ENCODE measurements at places on chromosomes 3 and 15.

DNA sequence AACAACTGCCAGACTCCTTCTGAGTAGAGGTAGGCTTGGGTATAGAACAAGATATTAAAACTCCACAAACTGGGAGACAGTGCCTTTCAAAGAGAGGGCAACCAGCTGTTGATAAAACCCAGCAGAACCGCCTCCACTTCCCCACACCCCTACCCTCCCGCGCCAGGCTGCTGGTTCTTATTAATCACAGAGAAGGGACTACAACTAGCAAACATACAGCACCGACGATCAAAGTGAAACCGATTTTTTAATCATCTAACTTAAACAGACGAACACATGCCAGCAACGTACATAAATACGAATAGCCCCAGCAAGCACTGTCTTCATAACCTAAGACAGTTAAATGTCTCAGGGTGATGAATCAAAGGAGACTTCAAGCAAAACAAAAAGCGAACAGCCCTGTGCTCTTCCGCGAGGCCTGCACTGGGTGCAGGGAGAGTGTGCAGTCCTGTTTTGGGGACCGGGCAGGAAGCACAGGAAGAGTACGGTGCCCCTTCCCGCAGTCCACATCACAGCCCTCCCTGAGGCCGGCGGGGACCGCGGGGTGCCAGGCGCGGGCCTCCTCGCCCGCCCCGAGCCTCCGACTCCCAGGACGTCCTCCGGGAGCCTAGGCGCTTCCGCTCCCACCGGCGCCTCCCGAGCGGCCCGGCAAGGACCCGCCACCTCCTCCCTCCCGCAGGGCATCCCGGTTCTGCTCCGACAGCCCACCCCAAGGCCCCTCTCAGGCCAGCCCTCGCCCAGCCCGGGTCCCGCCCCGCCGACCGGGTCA lies 75.1 kb upstream of the VGLL4 start:
- peak; percentile 36 for DNase-seq

GRCh38 chr3:38611866-38612265 lies 37.6 kb downstream of the SCN5A start:
- DNase-seq, result no peak

DNA sequence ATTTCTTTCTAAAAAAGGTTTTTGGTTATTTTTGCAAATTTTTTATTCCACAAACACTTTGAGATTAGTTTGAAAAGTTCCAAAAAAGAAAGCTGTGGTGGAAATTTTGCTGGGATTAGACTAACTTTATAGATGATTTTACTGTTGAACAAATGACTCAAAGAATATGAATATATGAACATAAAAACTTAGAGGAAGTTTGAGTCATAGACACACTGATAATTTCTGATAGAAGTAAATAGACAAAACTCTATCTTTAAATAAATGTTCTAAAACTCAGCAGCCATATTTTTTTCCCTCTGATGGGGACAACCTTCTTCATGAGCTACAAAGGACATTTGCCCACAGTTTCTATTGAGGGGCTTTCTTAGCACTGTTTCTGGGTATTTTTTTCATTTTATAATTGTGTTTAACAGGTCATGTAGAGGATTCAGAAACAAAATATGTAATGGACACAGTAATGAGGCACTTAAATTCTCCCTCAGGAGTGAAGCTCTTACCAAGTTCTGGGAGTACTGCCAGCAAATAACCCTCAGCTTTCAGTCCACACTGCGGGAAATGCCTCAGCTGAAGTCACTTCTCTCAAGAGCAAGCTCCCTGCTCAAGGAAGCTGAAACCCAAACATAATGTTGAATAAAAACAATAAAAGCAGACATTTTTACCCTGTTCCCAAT lies 157.6 kb downstream of the NFKBIZ start:
- no peak for DNase-seq

DNA sequence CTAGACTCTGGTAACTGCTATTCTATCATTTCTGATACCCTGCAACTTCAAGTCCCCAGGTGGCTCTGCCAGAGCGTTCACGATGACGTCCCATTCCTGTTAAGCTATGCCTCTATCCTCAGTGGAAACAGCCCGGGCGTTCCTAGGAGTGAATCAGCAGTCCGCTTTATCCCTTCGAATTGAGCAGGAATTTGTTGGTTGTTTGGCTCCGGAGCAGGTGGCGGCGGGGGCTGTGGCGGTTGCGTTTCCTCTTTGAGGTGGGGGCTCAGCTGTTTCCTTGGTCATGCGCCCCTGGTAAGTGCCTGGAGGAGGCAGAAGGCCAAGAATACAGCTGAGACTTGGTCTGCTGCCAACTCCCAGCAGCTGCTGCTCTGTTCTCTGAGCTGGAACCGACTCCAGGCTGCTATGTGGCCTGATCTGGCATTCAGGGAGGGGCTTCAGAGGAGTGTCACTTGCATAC lies 25.2 kb downstream of the ARPP21 start:
- DNase-seq, result no peak

DNA sequence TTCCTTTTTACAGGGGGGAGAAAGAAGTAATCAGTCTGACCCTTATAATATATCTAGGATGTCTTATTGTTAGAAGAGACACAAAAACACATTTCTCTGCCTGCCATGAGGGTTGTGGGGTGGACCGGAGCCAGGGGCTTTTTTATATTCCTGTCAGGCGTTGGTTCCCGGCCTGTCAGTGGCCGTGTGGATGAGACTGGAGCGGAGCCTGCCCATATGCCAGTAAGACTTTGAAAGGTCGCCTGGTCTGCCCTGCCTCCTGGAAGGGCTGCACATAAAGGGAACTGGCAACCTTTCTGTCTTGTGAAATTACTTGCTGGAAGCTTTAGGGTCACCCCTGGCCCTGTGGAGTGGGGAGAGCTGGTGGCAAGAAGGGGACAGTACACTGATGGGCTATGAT lies 34.7 kb downstream of the MAP3K13 start:
- no peak for DNase-seq

GRCh38 chr3:141407047-141407446 lies 38.7 kb downstream of the ZBTB38 start:
- DNase-seq, result no peak

- no peak for DNase-seq
Measured at GRCh38 chr15:38073178-38073946, 138.9 kb downstream of the TMCO5A start.

DNA sequence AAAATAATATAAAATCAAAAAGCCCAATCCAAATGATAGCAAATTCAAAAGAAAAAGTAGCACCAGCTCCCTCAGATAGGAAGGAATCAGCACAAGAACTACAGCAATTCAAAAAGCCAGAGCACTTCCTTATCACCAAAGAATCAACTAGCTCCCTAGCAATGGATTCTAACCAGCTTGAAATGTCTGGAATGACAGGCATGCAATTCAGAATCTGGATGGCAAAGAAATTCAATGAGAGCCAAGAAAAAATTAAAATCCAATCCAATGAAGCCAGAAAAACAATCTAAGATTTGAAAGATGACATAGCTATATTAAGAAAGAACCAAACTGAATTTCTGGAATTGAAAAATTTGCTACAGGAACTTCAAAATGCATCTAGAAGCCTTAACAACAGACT lies 1334.4 kb upstream of the ALCAM start:
- no peak for DNase-seq

- no peak for DNase-seq
Measured at GRCh38 chr3:167972502-167972901, 123.2 kb downstream of the GOLIM4 start.

GRCh38 chr3:155372281-155372680 lies 78.8 kb upstream of the STRIT1 start:
- DNase-seq, result no peak

GRCh38 chr15:70095408-70096214 lies 2.1 kb downstream of the TLE3 start:
- DNase-seq, result peak; percentile 33

DNA sequence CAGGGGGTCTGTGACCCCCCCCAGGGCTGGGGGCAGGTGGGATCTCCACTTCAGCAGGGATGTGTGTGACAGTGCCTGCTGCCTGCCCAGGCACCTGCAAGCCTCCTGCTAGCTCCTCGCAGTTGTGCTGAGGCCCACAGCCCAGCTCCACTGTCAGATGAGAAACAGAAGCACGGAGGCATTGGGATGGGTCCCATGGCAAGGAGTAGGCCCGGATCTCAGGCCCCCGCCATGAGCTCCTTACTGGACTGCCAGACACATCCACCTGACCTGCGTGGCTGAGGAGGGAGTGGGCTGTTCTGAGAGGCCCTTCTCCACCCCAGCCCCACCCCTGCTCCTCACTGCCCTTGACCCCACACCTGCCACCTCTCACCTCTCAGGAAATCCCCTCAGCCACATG lies 18.2 kb upstream of the SKOR1 start:
- no peak for DNase-seq

DNA sequence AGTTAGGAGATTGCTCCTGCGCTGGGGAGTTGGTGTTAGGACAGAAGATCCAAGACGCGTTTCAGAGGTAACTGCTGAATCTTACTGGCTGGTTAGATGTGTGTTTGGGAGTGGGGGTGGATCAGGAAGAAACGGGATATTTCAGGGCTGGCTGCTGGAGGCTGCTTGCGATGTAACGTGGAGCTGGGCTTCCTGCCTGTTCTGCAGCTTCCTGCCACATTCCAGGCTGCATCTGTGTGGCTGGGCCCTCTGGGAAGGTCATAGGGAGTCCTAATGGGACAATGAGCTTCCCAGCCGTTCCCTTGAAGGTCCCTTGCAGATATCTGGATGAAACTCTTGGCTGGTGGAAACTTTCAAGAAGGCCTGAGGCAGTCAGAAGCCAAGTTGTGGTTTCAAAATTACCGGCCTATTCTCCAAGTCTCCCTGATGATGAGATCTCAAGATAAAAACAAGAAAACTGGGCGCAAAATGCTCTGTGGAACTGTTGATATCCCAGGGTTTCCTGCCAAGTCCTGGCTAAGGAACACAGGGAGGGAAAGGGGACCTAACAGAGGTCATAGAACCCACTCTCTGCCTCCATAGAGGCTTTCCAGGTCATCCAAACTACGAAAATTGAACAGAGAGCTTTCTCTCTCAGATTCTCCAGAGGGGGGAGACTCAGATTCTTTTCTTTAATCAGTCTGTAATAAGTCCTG lies 67.0 kb downstream of the NOX5 start:
- no peak for DNase-seq

- no peak for DNase-seq
Measured at GRCh38 chr3:146679191-146679590, 74.0 kb upstream of the PLSCR5 start.

- no peak for DNase-seq
Measured at GRCh38 chr3:54137311-54137710, 15.0 kb downstream of the CACNA2D3 start.

GRCh38 chr3:145620002-145620401 lies 541.0 kb downstream of the PLOD2 start:
- DNase-seq, result no peak

DNA sequence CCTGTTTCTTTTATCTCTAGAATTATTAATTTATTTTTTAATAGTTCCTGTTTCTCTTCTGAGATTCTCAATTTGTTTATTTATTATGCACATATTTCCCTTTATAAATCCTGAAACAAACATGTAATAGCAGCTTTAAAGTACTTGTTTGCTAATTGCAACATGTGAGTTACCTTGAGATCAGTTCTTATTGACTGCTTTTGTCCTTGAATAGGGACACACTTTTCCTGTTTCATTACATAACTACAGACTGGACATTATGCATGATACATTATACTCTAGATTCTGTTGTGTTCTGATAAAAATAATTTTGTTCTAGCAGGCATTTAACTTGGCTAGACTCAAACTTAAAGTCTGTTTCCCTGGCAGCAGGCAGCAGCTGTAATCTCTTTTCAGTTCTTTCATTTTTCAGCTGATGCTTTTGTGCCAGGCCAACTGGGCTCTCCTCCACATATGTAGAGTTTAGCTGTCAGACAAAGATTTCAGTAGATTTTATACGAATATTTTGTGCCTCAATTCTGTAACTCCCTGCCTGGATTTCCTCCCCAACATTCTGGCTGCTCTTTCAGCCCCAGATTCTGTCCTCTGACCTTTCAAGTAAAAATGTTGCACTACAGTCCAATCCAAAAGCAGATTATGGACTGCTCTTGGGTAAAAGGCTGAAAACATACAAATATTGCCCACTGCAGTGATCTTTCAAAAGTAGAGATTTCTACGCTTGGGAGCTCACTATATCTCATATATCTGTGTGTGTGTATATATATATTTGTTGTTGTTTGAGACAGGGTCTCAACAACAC lies 41.9 kb downstream of the PCOLCE2 start:
- no peak for DNase-seq

GRCh38 chr15:39580485-39581241 lies at the start of gene THBS1:
THBS1 (plus strand) TSS chr15:39581079; CDS start chr15:39581858, 779 bp downstream.
- DNase-seq, result peak; percentile 18

GRCh38 chr3:61809879-61810278 lies 248.5 kb downstream of the PTPRG start:
- DNase-seq, result no peak

DNA sequence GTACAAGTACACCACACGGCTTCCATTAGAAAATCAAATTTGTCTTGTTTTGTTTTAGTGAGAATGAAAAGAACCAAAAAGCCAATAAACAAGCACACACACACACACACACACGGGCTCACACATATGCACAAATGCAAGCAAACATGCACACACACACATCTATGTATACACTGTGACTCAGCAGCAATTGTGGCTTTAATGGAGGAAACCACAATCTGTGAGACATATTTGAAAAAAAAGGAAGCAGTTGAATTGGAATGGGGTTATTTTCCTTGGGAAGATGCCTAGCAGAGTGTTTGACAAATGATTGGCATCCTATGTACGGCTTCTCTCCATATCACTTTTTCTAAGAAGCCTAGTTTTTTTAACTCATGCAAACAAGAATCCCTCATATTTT lies 201.1 kb upstream of the ARRDC4 start:
- no peak for DNase-seq

Measured in HEK293T (cell line).